Activated naive CD4-positive, alpha-beta T cell treated with anti-CD3 and anti-CD28 coated beads for 36 hours (primary cell): ENCODE measurements at places on chromosomes 7 and 10. TPM values are rescaled to one million over a fixed set of nuclear protein-coding genes. Genes with fewer than 3 reads are reported as not detected.

BAIAP2L1 gene
- 5.6 TPM for total RNA-seq

DNA sequence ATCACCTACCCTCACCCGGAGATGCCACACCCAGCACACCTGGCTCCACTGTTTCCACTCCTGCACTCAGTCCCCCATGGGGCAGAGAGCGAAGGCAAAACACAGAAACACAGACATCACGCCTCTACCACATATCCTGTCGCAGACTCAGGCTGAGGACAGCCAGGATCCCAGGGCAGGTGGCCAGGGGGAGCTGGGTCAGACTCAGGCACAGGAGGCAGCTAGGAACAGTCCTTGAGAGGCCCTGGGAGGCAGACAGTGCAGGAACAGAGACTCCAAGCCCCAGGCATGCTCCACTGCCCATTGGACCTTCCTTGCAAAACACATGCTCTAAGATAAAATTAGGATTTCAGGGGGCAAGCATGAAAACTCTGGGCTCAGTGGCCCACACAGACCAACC lies 154.4 kb upstream of the C7orf33 start:
- DNase-seq: no peak

DNA sequence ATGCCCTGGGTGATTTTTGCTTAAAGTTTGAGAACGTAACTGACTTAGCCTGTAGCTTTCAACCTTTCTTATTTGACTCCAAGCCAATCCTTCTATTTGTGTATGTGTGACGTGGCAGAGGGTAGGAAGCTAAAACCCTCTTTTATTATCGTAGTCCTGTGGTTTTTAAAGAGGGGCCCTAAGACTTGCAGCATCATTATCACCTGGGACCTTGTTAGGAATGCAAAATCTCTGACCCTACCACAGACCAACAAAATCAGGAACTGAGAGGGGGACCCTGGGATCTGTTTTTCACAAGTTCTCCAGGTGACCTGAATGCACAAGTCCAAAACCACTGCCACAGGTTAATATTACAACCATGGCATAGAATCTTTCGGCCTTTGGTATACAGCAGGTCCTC lies 80.1 kb downstream of the OSBPL3 start:
- DNase-seq: no peak

GRCh38 chr7:127738859-127739258 lies 86.9 kb downstream of the SND1 start:
- DNase-seq: no peak

C10orf105 gene
- 0.32 TPM for total RNA-seq

C10orf90 gene
- total RNA-seq: not detected

DNA sequence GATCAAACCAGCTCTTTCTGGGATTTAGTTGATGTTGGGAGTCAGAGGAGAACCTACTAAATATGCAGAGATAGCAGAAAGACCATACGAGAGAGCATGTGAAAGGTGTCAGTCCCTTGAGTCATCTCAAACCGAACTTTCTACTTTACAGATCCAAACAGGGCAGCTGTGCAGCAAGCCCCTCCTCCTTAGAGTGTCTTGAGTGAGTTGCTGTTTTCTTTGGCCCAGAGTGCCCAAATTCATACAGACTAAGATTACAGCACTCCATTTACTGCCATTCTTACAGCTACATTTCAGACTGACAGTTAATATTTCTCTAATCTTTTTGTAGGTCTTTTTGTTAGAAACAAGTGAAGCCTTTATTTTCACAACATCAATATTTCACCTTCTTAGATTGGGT lies 53.4 kb downstream of the NRCAM start:
- no peak for DNase-seq

GRCh38 chr10:93879273-93879672 lies 14.5 kb upstream of the SLC35G1 start:
- DNase-seq: no peak

DNA sequence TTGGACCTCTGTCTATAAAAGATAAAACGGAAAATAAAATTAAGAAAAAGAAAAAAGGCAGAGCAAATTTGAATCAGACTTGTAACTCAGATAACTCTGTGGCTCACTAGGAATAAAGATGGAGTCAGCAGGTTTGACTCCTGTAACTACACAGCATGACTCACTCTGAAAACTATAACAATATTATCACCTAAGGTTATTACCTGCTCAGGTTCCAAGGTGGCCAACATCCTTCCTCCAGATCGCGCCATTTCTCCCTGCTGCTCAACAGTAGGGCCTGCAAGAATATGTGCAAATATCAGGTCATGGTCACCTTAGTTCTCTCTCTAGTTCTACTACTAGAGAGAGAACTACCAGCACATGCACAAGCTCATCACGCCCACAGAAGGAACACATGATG lies 30.0 kb downstream of the ALDH18A1 start:
- no peak for DNase-seq

MTURN gene
- total RNA-seq: 5.1 TPM
